ENCODE measurements at places on chromosomes 16 and 17. TPM values are rescaled to one million over a fixed set of nuclear protein-coding genes. Genes with fewer than 3 reads are reported as not detected.

The TLCD3B gene
- total RNA-seq = 0.11 TPM

The SLC6A4 gene
- total RNA-seq = not detected

The NKD1 gene
- total RNA-seq = 0.78 TPM

The CLEC19A gene
- not detected for total RNA-seq

The FBXO39 gene
- total RNA-seq = 0.76 TPM
